ENCODE measurements at places on chromosomes 2 and 18.

DNA sequence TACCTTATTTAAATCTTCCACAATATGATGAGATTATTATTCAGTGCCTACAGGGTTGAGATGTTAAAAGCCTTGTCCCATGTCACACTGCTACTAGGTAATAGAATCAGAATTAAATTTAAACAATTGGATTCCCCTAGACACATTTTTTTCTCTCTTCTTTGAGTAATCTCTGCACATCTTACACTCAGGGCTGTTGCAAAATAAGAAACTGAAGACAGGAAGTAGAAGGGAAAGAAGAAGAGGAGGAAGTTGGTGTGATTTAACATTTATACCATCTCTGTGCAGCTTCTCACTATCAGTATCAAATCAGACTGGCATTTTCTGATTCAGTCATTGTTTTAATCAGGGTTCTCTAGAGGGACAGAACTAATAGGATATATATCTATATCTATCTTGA lies 677.6 kb downstream of the IRS1 start:
- no peak for DNase-seq

DNA sequence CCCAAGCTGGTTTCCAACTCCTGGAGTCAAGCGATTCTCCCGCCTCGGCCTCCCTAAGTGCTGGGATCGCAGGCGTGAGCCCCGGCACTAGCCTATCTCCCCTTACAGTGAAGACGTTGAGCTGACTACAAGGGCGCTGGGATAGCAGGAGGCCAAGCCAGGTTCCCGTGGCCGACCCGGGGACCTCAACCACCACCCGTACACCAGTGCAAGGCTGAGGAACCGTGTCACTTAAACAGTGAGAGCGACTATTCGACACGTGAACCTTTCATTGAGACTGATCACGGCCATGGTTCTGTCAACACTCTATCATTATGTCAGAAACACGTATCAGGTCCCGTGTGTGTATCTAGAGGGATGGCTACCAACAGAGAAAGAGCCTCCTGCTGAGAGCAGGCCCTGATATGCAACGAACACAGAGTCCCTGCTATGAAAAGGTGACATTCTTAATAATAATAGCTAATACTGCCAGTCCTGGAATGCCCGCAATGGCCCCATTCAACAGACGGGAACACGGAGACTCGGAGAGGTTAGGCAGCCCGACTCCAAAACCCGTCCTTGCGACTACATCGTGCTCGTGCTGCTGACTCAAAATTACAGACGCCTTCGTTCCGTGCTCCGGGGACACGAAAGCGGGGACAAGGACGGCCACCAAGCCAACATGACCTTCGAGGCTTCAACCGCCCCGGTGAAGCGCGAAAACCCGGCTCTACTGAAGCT lies 833 bp downstream of the AFG3L2 start:
- DNase-seq, result peak; percentile 5

- DNase-seq, result no peak
These were observed 23.6 kb downstream of the NEDD4L start for GRCh38 chr18:58067601-58068000.

DNA sequence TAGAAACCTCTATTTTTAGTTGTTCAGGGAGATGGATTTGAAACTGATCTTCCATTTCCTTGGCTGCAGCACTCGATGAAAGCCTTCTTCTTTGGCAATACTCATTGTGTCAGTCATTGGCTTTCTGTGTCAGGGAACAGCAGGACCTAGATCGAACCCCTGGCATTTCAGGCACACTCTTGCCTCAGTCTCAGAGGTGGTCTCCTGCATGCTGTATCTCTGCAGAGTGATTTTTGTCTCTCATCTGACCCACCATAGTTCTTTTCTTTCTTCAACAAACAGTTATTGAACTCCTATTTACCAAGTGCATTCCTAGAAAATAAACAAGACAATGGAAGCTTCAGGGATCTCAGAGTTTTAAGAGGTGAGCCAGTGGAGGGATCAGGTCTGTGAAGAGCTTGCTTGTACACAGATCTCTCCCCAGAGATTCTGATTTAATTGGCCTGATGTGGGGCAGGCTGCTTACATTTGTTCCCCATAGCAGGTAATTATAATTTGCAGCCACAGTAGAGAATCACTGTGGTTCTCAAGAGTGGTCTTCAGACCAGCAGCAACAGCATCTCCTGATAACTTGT lies 473.1 kb upstream of the TCF4 start:
- DNase-seq, result no peak

GRCh38 chr2:191855382-191855781 lies 8.5 kb upstream of the CAVIN2 start:
- no peak for DNase-seq

GRCh38 chr2:5203134-5203755 lies 488.9 kb upstream of the SOX11 start:
- DNase-seq, result no peak

DNA sequence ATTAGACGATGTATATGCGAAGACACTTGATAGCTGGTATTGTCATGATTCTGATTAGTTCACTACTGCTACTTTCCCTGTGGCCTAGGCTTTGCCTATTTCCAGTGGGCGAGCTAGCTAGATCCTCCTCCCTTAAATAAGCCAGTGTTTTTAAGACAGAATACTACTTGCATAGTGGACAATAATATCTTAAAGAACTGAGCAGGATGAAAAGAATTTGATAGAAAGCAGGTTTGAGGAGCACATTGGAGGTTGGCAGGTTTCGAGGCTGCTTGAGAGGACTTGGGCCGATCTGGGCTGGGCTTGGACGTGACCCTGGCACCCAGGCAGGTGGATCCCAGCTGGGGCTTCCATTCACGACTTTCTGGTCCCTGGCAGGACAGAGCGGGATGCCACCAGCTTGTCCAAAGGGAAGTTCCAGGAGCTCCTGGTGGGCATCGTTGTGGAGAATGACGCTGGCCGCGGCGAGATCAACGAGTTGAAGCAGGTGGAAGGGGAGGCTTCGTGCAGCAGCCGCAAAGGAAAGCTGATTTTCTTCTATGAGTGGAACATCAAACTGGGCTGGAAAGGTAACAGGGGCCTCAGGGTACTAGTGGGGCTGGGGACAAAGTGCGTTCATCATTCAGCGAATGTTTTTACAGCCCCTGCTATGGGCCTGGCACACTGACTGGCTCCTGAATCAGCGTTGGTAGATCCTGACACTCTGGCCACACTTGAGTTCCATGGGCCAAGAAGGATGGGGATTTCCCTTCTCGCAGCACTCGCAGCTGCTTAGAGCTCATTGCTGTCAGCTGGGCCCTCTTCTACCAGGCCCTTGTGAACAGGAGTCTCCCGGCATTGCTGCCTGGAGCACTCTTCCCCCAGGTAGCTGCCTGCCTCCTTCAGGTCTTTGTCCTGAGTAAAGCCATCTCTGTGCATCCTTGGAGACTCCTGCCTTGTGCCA lies 16.9 kb downstream of the C2orf74 start:
- no peak for DNase-seq

DNA sequence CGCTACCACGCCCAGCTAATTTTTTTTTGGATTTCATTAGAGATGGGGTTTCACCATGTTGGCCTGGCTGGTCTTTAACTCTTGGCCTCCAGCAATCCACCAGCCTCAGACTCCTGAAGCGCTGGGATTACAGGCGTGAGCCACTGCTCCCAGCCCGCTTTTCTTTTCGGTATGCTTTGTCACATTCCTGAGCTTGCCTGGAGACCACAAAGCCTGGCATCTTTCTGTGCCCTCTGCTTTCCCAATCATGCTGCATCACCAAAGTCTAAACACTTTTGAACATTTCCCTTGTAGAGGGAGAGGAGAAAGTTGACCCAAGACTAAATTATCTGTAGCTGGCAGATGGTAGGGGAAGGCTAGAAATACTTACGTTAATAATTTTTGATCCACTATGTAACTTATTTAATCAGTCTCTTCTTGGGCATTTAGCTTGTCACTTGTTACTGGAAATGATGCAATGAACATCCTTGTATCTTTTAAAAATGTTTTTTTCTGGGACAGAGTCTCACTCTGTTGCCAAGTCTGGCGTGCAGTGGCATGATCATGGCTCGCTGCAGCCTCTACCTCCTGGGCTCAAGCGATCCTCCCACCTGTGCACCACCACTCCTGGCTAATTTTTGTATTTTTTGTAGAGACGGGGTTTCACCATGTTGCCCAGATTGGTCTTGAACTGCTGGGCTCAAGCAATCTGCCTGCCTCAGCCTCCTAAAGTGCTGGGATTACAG lies 2.7 kb upstream of the NPC1 start:
- DNase-seq, result no peak

GRCh38 chr2:230909841-230910545 lies 15.0 kb downstream of the GPR55 start:
- no peak for DNase-seq

GRCh38 chr2:72695676-72696075 lies 130.2 kb downstream of the EXOC6B start:
- no peak for DNase-seq

GRCh38 chr18:53268455-53268854 lies 928.5 kb downstream of the DCC start:
- DNase-seq, result no peak

DNA sequence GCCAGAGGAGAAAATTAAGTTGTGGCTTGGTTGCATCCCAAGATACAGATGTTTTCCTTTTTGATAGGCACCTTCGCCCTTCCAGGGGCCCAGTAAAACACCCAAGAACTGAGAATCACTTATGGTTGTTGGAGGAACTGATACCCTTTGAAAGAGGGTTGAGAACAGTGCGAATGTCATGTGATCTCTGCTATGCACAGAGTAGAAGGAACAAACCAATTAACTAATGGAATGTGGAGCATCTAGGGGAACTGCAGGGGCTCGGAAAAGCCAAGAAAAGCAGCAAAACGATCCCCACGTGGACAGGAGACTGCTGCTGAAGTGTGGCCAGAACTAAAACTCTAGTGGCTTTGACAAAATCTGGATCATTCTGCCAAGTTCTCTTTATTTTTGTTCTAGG lies 58.8 kb downstream of the APOB start:
- DNase-seq, result no peak

DNA sequence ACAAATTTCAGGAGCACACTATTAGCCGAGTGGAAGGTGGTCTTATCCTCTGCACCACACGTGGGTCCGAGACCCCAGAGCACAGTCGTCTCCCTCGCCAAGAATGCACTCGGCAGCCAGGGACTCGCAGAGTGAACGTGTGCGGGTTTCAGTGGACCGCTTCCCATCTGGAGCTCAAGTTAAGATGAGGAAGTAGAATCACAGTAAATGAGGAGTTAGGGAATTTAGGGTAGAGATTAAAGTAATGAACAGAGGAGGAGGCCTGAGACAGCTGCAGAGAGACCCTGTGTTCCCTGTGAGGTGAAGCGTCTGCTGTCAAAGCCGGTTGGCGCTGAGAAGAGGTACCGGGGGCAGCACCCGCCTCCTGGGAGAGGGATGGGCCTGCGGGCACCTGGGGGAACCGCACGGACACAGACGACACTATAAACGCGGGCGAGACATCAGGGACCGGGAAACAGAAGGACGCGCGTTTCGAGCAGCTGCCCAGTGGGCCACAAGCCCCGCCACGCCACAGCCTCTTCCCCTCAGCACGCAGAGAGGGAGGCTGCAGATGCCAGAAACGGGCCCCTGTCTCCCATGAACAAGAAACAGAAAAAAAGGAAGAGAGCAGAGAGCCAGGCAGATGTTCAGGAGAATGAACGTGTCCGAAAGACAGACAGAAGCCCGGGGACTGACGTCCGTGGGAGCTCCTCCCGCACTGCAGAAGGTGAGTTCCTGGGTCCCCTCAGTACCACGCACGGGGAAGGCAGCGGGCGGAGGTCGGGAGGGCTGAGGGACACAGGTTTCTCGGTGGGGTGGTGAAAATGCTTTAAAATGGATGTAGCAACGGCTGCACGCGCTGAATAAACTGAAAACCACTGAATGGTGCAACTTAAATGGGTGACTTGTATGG lies 5.4 kb upstream of the KCNG2 start:
- no peak for DNase-seq

- no peak for DNase-seq
These were observed 4.2 kb upstream of the SIX2 start for GRCh38 chr2:45013229-45014015.

DNA sequence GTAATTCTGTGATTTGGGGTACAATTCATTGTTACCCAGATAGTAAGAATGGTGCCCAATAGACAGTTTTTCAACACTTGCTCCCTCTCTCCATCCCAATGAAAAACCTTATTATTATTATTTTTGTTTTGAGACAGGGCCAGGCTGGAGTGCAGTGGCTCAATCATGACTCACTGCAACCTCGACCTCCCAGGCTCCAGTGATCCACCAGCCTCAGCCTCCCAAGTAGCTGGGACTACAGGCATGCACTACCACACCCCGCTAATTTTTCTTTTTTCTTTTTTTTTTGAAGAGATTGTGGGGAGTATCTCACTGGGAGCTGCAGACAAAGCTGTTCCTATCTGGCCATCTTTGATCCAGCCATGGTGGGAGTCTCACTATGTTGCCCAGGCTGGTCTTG lies 7.2 kb downstream of the TGFA start:
- DNase-seq, result no peak

GRCh38 chr2:24577481-24577880 lies 86.4 kb downstream of the NCOA1 start:
- no peak for DNase-seq

DNA sequence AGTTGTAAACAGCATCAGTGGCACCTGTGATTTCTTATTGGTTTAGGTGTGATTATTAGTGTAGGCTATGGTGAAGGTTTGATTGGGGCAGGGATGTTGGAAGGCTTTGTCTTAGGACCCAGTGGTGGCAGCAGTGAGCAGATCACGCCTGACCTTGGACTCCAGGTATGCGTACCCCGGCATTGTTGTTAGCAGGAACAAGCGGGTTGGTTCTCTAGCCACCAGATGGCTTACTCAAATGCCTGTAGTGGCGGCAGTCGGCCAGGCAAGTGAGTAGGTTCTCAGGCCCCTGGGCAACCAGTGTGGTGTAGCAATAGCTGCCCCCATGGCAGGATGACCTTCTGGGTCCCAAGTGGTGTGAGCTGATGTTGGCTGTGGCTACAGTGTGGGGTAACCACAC lies 558.3 kb downstream of the KCNJ3 start:
- DNase-seq, result no peak

DNA sequence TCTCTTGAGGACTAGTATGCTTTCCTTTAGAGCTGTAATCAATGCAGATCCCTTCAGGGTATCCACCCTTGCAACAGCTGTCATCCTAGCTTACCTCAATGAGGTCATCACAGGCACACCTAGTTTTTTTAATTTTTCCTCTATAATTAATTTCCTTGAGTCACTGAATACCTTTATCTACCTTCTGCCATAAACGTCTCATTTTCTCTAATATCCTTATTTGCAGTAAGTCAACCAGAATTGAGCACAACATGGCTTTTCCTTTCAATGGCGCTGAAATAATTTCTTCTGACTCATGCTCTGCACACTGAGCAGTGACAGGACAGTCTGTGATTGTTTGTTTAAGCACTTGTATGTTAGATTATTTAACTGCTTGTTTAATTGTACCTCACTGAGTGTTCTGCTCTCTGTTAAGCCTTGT lies 49.4 kb downstream of the ETAA1 start:
- no peak for DNase-seq

DNA sequence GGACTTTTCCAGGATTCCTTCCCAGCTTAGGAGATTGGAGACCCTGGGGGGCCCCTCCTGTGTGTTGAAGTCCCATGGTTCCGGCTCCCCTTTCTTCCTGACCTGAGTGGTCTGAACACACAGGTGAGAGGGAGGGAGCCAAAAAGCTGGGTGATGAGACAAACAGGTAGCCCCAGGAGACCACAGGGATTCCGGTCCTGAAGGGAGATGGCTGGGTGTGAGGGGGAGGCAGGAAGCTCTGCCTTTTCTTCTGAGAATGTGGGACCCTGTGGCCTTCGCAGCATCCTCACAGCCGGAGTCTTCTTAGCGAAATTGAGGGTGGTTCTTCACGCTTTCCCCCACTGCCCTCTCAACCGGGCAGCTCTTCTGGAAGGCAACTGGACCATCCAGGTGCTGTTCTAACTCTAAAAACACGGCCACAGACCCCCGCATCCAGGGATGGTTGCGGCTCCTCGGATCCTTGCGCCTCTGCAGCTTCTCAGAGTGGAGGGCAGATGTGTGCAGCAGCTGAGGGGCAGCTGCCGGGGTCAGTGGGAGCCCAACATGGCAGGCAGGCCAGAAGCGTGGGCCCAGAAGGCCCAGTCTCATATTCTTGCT lies 4.4 kb downstream of the SLC66A3 start:
- no peak for DNase-seq
